Activated T-helper 9 cell treated with anti-CD3 and anti-CD28 coated beads, Interleukin-2, amount 50 U/mL, for 16 hours (primary cell): ENCODE measurements at places on chromosomes 4 and X.

DNA sequence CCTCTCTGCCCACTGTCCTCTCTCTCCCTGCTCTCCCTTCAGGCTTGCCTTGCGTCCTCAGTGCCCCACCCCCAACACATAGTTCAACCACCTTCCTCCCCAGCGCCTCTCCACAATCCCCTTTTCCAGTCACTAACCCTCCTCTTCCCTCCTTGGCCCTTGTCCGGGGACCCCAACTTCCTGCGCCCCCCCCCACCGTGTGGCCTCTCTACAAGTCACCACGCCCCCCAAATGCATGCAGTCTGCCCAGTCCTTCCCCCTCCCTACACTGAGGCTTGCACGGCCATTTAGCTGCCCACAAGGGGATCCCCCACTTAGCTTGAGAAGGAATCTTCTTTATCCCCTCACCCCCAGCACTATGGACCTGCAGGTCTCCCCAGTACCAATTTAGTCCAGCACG is 569 bp downstream of the CXCR3 start:
- DNase-seq = no peak

DNA sequence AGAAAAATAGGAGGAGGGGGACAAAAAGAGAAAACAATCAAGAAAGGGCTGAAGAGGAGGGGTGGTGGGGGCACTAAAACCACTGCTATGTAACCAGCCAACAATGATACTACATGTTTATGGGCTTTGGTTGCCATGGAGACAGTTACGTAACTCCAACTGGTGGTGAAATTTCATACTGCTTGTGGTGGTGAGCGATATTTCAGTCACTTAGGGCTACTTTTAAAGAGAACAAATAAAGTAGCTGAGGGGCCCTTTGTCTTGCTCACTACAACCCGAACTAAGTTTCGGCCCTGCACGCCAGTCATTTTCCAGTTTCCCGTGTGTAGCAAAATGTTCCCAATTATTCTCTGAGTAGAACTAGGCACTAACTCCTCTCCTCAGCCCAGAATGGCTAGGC is 275.2 kb upstream of the EDA2R start:
- no peak for DNase-seq

GRCh38 chr4:792626-793092 is 33.3 kb downstream of the CPLX1 start:
- no peak for DNase-seq

GRCh38 chr4:141788169-141788915 is 152.0 kb downstream of the IL15 start:
- no peak for DNase-seq
